Stimulated activated CD8-positive, alpha-beta memory T cell treated with anti-CD3 and anti-CD28 coated beads, Interleukin-4, amount 100 ng/mL, for 4 hours (primary cell): ENCODE measurements at places on chromosomes 6 and 20.

- DNase-seq, result no peak
These were observed 9.8 kb downstream of the DUSP15 start for GRCh38 chr20:31860390-31861134.

- no peak for DNase-seq
These were observed 71.9 kb upstream of the CNR1 start for GRCh38 chr6:88238065-88238464.

GRCh38 chr6:66321017-66321416 is 614.0 kb upstream of the EYS start:
- no peak for DNase-seq

GRCh38 chr20:5919626-5920544 is 30.4 kb downstream of the TRMT6 start:
- DNase-seq, result no peak

DNA sequence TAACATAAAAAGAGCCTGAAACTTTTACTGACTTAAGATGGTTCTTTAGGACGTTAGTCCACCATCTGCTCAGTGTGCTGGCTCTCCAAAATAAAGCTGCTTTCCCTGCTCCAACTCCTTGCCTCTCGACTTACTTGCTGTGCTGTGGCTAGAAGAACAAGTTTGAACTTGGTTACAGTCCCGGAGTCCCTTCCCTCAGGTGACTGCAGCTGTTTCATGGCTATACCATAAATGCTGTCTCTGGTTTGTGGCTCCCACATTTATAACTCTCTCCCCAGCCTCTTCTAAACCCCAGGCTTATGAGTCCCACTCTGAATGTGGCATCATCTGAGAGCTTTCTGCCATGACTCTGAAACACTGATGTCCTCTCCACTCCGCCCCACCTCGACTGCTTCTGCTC is 306.4 kb upstream of the PRND start:
- DNase-seq, result no peak

DNA sequence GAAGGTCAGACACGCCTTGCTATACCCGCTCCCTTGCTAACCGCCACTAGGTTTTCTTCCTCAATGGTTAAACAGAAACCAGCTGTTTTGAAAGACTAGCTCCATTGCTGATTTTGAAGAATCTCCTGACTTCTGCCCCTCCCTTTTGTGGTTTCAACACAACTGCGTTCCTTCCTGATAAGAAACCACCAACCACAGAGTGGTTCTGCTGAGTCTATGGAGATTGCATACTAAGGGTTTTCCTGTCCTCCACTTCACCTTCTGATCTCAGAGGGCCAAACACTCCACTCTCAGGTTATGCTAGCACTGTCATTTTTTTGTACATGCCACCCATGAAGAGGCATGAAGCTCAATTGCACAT is 207.9 kb downstream of the MYLK4 start:
- DNase-seq, result no peak

DNA sequence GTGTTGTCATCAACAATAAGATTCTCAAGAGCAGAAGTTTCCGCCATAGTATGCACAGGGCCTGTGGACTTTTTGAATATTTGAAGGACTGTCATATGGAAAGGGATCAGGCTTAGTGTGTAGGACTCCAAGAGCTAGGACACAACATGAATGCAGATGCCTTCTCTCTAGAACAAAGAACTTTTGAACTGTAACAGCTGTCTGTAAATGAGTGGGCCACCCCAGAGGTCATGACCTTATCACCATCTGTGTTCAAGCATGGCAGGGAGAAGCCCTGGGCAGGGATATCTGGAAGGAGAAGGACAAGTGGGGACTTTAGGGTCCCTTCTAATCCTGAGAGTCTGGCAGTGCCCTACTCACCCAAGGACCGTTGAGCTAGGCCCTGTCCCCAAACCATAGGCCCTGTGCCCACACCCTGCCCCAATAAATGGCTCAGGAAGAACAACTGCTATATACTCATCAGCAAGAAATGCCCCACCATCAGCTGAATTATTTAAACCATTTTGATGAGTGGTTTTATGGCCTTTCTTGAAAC is 70.6 kb downstream of the MTHFD1L start:
- DNase-seq, result no peak

- no peak for DNase-seq
These were observed 149.4 kb downstream of the DHX35 start for GRCh38 chr20:39111359-39112177.

GRCh38 chr20:17590245-17590644 is 20.4 kb downstream of the DSTN start:
- DNase-seq, result no peak

- no peak for DNase-seq
These were observed 15.6 kb downstream of the KCNS1 start for GRCh38 chr20:45085289-45085688.

DNA sequence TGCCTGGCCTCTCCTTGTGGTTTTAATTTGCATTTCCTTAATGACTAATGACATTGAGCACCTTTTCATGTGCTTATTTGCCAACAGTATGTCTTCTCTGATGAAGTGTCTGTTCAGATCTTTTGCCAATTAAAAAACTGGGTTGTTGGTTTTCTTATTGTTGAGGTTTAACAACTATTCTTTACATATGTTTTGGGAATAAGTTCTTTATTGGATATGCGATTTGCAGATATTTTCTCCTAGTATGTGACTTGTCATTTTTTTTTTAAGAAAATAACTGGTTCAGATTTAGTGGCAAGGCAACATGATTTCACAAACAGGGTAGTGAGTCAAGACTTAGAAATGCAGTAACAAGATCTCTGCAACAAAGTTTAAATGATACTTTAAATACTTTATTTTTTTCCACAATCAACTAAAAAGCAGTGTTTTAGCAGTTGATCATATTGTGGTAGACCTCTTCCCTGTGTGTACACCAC is 67.8 kb downstream of the TIAM2 start:
- DNase-seq, result no peak
